ENCODE measurements at places on chromosomes 7 and 10.

DNA sequence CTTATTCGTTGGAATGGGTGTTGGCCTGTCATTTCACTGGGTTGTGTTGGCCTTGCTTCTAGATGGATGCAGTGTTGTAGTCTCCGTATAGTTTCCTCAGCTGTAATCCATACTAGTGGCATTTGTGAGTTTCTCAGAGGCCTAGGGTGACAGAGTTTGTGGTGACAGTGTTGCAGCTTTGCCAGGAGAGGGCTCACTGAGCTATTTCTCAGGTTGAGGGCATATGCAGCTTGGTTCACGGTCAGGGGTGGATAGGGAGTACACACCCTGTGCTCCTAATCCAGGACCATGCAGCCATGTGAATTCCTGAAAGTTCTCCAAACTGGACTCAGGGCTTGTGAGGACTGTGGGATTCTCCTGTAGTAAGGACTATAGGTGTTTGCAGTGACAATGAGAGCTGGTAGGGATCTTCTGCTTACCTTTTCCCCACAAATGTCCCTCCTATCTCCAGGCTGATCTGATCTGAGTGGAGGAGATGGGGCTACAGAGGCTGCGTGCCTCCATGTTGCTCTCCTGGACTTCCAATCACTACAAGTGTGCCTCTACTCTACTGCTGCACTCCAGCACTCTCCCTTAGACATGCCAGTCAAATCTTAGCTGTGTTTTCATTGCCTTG lies 229.0 kb downstream of the STK31 start:
- DNase-seq, result no peak

DNA sequence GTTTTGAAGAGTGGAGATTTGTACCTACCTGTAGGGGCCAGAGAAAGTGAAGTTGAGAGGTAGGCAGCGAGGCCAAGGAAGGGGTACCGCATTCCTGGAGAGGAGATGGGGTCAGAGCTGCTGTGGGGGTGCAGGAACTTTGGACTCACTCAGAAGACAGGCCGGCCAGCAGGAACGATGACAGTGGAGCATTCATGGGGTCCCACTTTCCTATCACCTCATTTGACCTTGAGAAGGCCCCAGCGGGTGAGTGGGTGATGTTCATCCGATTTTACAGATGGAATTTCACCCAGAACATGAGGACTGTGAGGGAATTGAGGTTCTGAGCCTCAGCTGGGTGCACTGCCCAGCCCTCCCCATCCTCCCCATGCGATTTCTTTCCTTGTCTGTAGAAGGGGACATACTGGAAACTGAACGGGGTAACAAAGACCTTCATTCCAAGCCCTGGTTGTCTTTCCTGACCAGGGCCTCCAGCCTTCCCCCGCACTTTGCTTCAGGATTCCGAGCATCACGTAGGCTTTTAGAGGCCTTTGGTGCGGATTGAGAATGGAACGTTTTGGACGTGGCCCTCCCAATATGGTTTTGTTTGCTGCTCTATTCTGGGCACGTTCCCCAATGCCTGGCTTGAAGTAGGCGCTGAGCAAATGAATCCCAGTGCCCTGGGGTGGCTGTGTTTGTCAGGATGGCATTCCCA lies 87.3 kb downstream of the ADCY1 start:
- no peak for DNase-seq

DNA sequence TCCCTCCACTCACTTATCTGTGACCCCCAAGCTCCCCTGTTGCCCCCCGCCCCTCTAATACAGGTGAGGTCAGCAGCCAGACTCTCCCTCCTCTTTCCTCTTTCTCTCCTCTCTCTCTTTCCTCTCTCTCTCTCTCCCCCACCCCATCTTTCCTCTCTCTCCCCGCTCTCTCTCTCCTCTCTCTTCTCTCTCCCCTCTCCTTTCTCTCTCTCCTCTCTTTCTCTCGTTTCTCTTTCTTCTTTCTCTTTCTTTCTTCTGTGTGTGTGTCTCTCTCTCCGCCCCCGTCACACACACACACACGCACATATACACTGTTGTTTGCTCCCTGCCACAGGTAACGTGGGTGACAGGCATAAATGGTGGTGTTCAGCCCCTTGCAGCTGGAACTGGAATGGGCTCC lies 37.2 kb upstream of the PSMG3 start:
- DNase-seq, result no peak

DNA sequence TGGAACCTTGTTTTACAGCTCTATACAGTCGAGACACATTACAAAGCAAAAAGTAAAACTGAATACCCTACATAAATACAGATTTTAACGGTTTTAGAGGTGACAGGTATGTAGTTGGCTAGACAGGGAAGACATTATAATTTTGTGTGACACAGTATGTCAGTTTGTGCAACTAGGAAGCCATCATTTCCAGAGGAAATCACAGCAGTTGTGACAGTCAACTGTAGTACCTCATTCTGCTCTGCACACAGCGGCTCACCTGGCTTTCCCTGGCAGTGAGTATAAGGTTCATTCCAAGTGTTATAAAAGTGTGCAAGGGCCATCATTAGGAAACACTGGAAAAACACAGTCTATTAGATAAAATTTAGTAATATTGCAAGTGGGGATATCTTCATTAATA lies 501.6 kb upstream of the PHF14 start:
- DNase-seq, result no peak

DNA sequence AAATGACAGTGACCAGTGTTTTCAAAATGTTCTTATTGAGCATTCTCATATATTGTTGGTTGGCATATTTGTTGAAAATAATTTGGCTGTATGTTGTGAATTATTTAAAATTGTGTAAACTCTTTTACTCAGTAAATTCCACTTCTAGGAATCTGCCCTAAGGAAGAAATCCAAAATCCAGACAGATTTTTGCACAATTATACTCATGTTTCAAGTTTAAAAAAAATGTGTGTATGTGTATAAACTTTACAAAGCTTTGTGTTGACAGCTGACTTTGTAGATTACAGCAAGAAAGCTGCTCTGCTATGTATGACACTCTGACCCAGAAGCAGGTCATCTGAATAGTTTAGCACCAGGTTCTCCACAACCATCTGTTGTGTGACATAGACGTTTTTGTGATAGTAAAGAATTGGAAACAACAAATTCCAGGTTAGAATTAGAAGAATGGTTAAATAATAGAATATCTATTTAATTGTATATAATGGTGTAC lies 21.6 kb downstream of the KIFBP start:
- no peak for DNase-seq

- DNase-seq, result no peak
Measured at GRCh38 chr7:25779002-25779546, 372.9 kb upstream of the NFE2L3 start.

DNA sequence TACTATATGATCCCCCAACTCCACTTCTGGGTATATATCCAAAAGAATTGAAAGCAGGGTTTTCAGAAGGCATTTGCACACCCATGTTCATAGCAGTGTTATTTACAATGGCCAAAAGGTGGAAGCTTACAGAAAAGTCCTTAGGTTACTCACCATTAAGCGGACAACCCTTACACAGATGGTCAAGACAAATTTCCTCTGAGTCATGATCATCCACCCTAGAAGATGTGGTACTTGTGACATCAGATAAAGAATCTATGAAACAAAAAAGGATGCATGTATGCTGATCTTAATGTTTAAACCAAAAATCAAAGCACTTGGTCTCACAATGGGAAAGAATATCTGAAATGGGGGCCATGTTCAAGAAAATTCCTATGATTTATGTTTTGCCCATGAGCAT lies 31.1 kb downstream of the ZC3HAV1 start:
- DNase-seq, result no peak

GRCh38 chr10:79372871-79373270 lies 25.6 kb downstream of the PPIF start:
- no peak for DNase-seq

DNA sequence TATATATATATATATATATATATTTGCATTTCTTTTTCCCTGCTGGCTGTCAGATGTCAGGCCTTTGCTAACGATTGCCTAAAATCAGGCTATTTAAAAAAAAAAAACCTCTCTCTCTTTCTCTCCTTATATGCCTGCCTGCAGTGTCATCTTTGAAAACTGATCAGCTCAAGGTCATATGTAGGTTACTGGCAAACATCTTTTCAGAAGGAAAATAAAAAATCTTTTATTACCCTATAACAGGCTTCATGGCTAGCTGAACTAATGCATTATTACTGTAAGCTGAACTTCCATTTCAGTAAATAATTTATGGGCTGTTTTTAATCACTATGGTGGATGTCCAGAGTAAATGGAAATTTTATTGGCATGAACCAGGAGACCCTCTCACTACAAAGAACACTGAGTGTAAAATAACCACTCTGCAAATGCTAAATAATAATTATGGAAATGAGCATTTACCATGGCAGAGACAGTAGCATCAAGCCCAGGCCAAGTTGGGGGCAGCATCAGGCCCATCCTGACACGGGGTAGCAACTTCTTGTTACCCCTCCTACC lies 29.3 kb downstream of the HSPA12A start:
- DNase-seq, result no peak

- no peak for DNase-seq
Measured at GRCh38 chr10:46305079-46305818, 18.5 kb downstream of the ANTXRL start.

DNA sequence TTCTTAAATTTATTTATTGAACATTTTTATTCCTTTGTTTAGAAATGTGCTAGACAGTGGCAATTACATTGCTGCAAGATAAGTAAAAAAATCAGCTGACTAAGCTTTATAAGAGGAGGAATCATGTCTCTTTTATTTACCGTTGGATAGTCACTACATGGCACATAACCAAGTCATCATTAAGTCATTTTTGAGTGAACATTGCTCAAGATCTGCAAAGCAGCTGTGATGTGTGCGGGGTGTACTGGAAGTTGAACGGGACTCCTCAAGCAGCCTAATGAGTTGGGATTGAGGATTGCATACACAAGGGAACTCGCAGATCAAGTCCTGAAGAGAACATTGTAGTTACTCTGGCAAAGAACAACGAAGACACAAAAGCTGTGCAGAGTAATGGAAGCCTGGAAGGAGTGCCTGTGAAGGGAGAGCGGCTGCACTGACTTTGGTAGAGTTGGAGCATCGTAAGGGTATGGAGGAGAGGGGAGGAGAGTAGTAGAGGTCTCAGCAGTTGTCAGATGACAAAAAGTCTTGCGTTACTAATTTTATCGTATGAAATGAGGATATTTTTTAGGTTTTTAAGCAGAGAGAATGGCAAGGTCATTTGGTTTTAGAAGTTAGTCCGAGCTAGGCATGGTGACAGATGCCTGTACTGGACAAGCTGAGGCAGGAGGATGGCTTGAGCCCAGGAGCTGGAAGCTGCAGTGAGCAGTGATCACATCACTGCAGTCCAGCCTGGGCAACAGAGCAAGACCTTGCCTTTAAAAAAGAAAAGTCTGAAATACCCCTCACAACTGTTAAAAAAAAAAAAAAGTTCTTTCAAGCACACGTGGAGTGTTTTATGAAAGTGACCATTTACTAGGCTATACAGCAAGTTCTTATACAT lies 95.1 kb downstream of the BMPR1A start:
- no peak for DNase-seq

DNA sequence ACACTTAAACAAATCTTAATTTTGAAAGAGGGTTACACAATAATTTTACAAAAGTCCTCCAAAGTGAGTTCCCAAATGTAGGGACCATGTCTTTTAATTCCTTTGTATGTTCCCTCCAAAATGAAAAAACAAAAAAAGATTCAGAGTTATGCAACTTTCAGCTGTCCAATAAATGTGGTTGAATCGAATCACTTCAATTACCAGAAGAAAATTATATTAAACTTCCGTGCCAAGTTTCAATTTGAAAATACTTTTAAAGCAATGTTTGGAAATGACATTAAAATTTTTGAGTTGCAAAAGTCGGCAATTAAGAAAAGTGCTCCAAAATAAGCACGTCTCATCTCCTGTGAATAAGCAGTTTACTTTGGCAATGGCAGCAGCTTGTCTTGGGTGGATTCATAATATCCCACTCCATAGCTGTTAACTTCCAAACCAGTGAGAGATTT lies 60.3 kb upstream of the C1GALT1 start:
- DNase-seq, result no peak

DNA sequence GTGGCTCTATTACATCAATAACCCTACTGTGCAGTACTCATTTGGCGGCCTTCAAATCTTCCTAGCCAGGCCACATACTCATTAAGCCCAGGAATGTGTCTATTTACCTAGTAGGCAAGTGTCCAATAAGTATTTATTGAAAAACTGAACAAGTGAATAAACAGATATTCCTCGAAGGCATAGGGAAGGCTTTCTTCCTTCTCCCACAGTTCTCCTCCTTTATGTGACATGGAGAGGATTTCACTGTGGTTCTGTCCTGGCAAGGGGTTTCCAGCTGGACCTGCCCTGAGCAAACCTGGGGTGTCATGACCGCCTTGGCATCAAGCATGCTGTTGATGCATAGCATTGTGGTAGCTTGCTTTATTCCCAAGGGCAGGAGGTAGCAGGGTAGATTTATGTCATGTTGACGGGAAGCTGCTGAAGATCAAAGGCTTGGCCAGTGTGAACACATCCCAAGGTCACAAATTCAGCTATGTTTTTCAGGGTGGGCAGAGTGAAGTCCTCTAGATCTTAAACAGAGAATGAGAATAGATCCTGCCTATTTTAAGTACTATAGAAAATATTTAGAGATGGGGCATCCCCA lies 195.1 kb downstream of the INHBA start:
- DNase-seq, result no peak

- DNase-seq, result no peak
Measured at GRCh38 chr10:76759681-76760080, 877.9 kb downstream of the KCNMA1 start.

- no peak for DNase-seq
Measured at GRCh38 chr10:5659702-5660528, 6.5 kb downstream of the ASB13 start.

DNA sequence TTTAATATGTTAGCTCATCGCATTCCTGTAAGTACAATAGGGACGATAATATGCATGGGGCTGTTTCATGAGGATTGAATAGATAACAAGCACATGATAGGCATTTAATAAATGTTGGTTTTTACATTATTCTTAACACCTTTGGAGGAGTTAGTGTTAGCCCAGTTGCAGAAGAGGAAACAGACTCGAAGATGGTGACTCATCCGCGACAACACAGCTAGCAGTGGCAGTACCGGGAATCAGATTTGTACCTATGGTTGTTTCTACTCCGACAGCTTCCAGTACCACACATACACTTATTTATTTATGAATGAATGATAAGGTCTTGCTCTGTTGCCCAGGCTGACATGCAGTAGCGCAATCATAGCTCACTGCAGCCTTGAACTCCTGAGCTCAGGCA lies 2.9 kb downstream of the LRMDA start:
- DNase-seq, result no peak

DNA sequence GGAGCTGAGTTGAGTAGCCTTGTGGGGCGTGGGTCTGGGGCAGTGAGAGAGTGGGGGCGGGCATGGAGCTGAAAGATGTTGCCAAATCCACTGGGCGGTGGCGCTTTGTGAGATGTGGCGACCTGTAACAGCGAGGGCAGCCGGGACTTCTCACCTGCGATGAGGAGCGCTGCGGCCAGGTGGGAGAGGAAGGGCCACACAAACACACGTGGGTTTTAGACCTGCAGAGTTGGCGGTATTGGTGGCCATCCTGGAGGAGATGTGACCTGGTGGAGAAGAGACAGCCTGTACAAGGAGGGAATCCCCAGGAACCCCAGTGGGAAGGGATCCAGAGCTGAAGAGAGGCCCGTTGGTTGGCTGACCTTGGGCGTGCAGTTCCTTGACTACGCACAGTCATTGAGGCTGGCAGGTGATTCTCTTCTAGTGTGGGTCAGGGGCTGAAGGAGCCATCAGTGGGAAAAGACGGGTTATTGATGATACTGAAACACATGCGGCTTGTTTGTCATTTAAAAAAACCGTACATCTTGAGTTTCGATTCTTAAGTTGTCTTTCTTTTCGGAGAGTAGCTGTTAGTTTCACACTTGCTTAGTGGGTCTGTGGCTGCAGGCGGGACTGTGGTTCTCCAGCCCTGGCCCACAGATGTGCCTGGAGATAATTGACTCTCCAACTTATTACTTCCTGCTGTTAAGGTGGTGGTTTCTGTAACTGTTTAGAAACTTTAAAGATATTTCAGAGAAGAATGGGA lies 2.4 kb downstream of the CHST12 start:
- no peak for DNase-seq
